ENCODE measurements at places on chromosomes 13 and 19. TPM values are rescaled to one million over a fixed set of nuclear protein-coding genes. Genes with fewer than 3 reads are reported as not detected.

NEK5 gene
- 0.33 TPM for total RNA-seq

SMIM44 gene
- total RNA-seq = not detected

ARHGEF1 gene
- total RNA-seq = 149 TPM

ZNF135 gene
- total RNA-seq = not detected

PLEKHG2 gene
- total RNA-seq = 45.7 TPM

ZNF729 gene
- total RNA-seq = not detected

PAK4 gene
- 33.5 TPM for total RNA-seq

PSG3 gene
- not detected for total RNA-seq

CABP5 gene
- total RNA-seq = not detected

PCDH20 gene
- total RNA-seq = not detected

DCLK1 gene
- total RNA-seq = 0.07 TPM

ERVV-1 gene
- not detected for total RNA-seq

ZNF420 gene
- total RNA-seq = 8.5 TPM

ZNF98 gene
- not detected for total RNA-seq

ZNF541 gene
- total RNA-seq = 0.04 TPM

RGL3 gene
- total RNA-seq = 0.40 TPM

ADGRE2 gene
- 15.6 TPM for total RNA-seq

PRX gene
- 2.9 TPM for total RNA-seq

OR10H1 gene
- not detected for total RNA-seq

PCSK4 gene
- total RNA-seq = 5.7 TPM

ANGPTL8 gene
- total RNA-seq = not detected

LYPD3 gene
- 0.33 TPM for total RNA-seq

SIGLEC11 gene
- total RNA-seq = not detected

IGSF23 gene
- not detected for total RNA-seq

RUVBL2 gene
- total RNA-seq = 343 TPM

PPM1N gene
- total RNA-seq = 7.6 TPM

PPP2R1A gene
- total RNA-seq = 203 TPM

ANKLE1 gene
- total RNA-seq = 6.2 TPM

CDC42EP5 gene
- 0.38 TPM for total RNA-seq

SLAIN1 gene
- total RNA-seq = 0.40 TPM

CEACAM4 gene
- total RNA-seq = not detected

GFY gene
- 0.11 TPM for total RNA-seq

TEX26 gene
- not detected for total RNA-seq

POMP gene
- total RNA-seq = 120 TPM

ZNF540 gene
- total RNA-seq = 0.44 TPM

TTC9B gene
- not detected for total RNA-seq

FBXO17 gene
- 25.0 TPM for total RNA-seq

LGALS7 gene
- not detected for total RNA-seq

CASP14 gene
- not detected for total RNA-seq

TUBA3C gene
- 2.9 TPM for total RNA-seq

CIRBP gene
- 222 TPM for total RNA-seq

CKM gene
- 0.11 TPM for total RNA-seq

PLK5 gene
- not detected for total RNA-seq

SCGB2B2 gene
- not detected for total RNA-seq

ABCA7 gene
- 96.1 TPM for total RNA-seq

ZNF433 gene
- 3.0 TPM for total RNA-seq

MCF2L gene
- total RNA-seq = 0.18 TPM

FGF22 gene
- total RNA-seq = 0.58 TPM

MBD3L2 gene
- not detected for total RNA-seq

KIR3DL1 gene
- not detected for total RNA-seq

SERP2 gene
- total RNA-seq = not detected

VSTM1 gene
- not detected for total RNA-seq

RASGRP4 gene
- total RNA-seq = 3.9 TPM

PDX1 gene
- not detected for total RNA-seq

ADAT3 gene
- 15.6 TPM for total RNA-seq

A1BG gene
- 11.8 TPM for total RNA-seq

GCDH gene
- 47.5 TPM for total RNA-seq

DENND1C gene
- total RNA-seq = 0.78 TPM

CBY2 gene
- total RNA-seq = not detected
